ENCODE measurements at places on chromosomes 5 and 9.
A peak's percentile ranks its signal among the peaks of the same experiment; 100 is the strongest.

DNA sequence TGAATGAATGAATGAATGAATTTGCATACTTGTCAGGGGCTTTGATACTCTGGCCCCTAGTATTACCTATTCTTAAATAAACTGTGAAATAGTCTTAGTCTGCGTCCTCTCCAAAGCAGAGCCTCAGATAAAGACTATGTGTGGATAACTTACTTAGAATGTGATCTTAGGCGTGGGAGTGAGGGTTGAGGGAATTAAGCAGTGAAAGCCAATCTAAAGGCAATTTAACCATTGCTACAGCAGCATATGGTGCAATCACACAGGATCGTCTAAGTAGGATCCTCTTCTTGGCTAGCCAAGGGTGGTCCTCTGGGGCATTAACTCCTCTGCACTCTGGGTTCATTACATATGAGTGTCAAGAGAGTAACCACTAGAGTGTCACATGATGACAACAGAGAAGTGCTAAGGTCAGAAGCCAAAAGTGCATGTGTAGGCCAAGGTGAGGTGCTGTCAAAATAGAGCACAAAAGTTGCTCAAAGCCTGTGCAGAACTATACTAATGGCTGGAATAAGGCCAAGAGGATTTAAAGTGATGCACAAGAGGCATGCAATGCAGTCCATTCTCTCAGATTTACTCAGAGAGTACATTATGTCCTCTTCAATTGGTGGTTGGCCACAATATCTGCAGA is 274.4 kb upstream of the SEMA6A start:
- DNase-seq, result no peak

DNA sequence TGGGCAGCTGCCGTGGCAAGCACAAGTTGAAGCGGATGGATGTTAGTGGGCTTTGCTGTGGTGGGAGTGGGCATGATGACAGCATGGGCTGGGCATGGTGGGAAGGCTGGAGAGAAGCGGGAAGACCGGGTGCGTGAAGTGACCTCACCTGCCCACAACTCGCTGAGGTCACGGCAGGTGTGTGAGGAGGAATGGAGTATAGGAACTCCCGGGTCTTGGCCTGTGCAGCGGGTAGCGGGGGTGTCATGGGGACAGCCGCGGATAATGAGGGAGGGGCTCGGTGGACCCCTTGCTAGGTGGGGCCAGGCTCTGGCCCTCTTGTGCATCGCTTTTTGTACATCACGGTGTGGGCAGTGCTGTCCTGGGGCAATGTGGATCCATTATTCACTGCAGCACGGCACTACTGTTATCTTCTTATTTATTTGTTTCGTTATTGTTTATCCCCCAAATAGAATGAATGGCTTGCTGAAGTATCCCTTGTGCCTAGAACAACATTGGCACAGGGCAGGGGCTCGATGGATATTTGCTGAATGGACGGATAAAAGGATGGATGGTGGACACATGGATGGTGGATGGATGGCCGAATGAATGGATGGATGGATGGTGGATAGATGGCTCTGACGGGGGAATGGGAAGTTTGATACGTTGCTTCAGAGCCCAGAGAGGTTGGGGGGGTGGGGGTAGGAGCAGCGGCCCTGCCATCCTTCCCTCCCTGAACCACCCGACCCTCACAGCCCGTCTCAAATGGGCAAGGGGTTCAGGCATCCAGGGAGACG is 14.6 kb downstream of the PROP1 start:
- DNase-seq, result no peak

GRCh38 chr5:57494104-57495098 is 11.8 kb upstream of the ACTBL2 start:
- peak; percentile 84 for DNase-seq

DNA sequence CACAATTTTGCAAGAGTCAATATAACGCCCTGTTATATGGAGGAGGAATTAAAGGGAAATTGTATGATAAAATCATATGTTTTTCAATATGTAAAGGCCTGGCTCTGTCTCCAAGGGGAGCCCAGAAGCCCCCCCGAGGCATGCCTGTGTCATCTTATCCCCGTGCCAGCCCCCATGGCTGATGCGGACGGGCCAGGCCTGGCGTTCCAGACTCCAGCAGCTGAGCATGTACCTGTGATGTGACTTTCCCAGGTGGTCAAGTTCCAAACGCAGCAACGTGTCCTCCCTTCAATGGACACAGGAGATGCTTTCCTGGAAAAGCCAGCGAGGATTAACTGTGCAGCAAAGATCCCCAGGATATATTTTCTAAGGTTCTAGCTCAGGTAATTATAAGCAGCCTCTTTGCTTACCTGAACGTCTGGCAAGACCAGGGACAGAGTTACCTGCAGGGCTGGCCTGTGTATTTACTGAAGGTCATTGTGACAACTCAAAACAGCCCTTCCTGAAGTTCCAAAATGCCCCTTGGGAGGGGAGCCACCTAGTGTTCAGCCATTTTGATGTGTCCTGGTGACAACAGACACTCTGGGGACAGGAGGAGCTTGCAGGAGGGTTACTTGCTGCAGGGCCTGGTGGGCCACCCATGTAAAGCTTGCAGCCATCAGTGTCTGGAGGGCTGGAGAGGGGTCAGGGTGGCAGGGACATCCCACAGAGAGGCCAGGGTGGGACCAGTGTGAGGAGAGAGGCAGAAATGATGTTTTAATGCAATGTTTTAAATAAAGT is 53.3 kb upstream of the RNU6ATAC start:
- DNase-seq, result peak; percentile 88

DNA sequence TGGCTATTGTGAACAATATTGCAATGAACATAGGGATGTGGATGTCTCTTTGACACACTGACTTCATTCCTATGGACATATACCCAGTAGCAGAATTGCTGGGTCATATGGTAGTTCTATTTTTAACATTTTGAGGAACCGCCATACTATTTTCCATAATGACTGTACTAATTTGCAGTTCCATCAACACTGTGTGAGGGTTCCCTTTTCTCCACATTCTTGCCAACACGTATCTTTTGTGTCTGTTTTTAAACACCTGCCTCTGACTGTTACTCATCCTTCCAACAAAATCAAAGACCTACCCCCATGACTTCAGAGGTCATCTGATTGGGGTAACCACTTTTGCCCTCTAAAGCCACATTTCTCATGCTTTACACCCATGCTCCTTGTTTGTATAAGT is 133.5 kb downstream of the MED27 start:
- no peak for DNase-seq

- peak; percentile 20 for DNase-seq
Observed at GRCh38 chr5:60810438-60811085, 33.5 kb downstream of the ELOVL7 start.

DNA sequence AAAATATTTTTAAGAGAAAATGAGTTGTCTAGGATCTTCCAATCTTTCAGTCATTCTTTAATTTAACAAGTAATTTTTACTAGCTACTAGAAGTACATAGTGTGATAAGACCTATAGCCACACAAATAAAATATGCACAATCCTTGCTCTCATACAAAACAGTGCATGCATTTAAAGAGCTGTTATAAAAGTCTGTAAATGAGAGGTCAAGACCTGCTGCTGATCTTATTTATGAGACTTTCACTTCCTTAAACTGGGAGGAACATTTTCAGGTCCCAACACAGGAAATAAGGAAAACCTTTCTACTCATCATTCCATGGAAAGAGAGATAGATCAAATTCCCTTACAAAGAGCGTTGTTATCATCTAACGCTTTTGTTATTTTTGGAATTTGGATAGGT is 54.2 kb upstream of the PAM start:
- no peak for DNase-seq

GRCh38 chr9:33192493-33193255 is 25.5 kb upstream of the B4GALT1 start:
- DNase-seq, result no peak

- no peak for DNase-seq
Observed at GRCh38 chr9:9846557-9846956, 766.2 kb downstream of the PTPRD start.

DNA sequence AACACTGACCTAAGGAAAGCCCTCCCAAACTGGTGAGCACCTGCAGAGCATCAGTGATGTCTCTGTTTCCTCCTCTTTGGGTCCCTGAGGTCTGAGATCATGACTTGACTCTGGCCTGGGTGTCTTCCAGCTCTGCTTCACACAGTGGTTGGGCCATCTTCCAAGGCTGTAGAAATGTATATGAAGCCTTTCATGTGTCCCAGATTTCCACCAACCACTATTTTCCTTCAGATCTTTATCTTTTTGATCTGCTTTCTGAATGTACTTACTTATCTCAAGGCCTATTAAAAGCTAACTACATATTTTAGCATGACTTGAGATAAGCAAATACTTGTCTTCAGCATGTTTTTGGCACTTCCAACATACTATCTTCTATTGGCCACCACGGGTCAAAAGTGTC is 47.1 kb downstream of the PRELID2 start:
- no peak for DNase-seq

GRCh38 chr5:54491326-54491725 is 26.2 kb upstream of the SNX18 start:
- no peak for DNase-seq

DNA sequence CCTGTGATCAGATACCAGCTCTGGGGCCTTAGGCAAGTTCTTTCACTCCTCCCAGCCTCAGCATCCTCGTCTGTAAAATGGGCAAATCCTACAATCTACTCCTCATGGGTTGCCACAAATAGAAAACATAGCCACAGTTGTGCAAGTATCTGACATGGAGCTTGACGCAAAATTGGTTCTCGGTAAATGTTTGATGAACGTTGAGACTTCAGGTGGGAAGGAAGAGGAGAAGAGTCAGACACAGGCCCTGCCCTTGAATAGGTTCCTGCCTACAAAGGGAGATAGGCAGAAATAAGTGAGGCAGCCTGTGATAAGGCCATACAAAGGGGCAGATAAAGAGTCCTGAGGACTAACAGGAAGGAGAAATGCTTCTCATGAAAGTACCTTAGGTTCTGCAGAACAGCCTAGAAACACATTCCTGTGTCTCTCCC is 26.1 kb upstream of the CPEB4 start:
- no peak for DNase-seq

GRCh38 chr9:126652140-126652582 is 38.4 kb downstream of the LMX1B start:
- no peak for DNase-seq

- peak; percentile 88 for DNase-seq
Observed at GRCh38 chr9:123329329-123329955, 26.6 kb upstream of the CRB2 start.

- peak; percentile 20 for DNase-seq
Observed at GRCh38 chr5:95238560-95239325, 46.2 kb downstream of the MCTP1 start.

GRCh38 chr5:138824924-138825863 is 49.9 kb downstream of the LRRTM2 start:
- no peak for DNase-seq

- no peak for DNase-seq
Observed at GRCh38 chr5:160769301-160769700, 82.7 kb downstream of the ATP10B start.

GRCh38 chr5:171363846-171364245 is 23.8 kb upstream of the NPM1 start:
- DNase-seq, result no peak

DNA sequence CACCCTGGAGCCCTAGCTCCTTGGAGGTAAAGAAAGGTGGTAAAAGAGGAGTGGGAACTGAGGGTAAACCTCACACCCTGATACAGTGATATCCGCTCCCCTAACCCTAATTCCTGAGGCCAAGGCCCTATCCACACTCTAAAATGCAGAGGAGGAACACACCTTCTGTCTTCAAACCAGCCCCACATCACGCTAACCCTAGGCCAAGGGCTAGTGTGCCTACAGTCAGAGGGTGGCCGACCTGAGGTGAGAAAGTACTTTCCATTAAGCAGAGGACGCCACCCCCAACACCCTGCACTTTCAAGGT is 590 bp downstream of the HDAC3 start:
- DNase-seq, result no peak

DNA sequence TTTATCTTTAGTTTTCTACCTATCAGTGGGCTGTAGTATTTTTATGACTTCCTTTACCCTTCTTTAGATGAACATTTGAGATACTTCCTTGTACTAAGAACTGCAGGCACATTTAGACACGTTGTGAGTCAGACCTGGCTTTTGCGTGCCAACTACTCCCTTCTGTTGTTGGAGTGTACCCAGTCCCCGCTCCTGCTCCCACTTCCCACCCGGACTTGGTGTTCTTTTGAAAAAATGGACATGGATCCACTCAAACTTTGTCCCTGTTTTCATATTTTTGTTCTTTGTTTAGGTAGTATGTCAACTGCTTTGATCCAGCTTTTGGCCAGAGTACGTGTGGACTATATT is 60.7 kb downstream of the PARP8 start:
- DNase-seq, result no peak

DNA sequence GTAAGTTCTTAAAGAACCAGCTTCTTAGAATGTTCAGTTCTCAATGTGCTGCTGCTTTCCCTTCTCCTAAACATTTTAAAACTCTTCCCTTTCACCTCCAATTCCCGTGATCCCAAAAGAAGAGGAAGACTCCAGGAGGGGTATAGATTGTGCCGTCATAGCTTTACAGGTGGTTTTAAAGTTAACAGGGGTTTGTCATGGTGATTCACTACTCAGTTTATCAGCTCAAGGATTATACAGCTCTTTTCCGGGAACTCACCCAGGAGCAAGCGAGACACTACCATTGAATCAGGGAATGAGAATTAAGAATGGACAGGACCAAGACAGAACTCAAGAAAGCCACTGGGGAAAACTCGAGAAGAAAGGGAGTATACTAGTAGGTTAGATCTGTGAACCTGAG is 178.8 kb downstream of the NR3C1 start:
- DNase-seq, result no peak

- DNase-seq, result no peak
Observed at GRCh38 chr9:7910426-7911020, 110.9 kb upstream of the DMAC1 start.

DNA sequence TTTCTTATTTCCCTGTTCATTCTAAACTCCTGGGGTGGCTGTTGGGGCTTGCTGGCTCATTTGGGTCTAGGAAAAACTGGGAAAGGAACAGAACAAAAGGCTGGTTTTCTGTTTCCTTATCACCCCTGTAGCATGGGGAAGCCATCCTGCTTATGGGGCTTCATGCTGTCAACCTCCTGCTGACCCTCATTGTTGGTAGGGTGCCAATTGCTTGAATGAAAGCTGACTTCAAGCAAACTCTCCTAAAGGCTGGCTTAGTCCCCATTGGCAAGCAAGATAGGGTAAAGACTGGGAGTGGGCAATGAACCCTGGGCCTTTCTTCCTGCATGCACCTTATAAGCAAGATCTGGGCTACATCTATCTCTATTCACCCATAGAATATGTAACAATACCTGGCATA is 511.6 kb downstream of the DMAC1 start:
- no peak for DNase-seq

GRCh38 chr9:114860187-114860586 is 54.3 kb upstream of the TNFSF15 start:
- DNase-seq, result no peak

GRCh38 chr9:101569741-101570501 is 24.8 kb downstream of the PPP3R2 start:
- DNase-seq, result no peak

- no peak for DNase-seq
Observed at GRCh38 chr9:642014-642413, 199.5 kb upstream of the DMRT1 start.

DNA sequence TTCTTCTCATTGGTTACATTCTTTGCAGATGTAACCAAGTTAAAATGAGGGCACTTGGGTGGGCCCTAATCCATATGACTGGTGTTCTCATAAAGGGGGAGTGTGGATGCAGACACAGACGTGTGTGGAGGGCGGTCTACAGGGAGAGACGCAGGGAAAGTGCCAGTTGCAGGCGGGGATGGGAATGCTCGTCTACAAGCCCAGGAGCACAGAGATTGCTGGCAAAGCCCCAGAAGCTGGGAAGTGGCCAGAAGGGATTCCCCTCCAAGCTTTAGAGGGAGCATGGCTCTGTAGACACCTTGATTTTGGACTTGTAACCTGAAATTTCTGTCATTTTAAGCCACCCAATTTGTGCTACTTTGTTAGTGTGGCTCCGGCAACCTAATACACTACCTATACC is 96.8 kb upstream of the CTSL start:
- DNase-seq, result no peak
